ENCODE measurements at places on chromosomes 7 and 10.

- no peak for DNase-seq
Observed at GRCh38 chr7:54591404-54592386, 49.5 kb downstream of the VSTM2A start.

DNA sequence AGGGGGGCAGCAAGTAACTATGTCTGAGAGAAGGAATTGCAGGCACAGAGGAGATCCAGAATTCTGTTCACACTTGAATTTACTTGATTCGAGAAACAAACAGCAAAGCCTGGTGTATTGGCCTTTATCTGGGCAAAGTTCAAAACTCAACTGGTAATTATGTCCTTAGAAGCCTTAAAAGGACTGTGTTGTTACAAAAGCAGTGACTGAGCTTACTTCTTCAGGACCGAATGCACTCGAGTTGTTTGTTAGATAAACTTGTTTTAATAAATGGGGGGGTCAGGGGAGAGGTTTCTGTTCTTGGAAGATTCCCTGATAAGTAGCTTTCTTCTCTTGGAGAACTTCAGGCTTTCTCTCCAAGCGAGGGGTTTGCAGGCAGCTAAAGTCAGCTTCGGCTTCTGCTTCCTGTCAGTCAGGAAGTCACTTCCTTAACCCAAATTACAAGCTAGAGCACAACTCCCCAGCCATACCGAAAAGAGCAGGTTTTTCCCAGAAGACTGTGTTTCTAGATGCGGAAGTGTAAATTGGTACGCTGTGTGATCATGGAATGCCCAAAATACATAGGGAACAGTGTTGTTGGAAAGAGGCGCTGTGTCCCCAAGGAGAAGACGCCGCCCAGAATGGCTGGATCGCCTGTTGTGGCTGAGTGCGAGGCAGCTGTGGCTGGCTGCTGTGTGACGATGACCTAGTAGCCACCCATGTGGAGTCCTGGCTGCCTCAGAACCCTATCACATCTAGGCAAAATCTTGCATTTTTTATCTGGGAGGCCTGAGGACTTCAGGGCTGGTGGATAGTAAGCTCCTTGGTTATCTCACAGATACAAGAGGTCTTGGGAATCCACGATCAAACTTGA is 110.4 kb downstream of the TCF7L2 start:
- DNase-seq: no peak

DNA sequence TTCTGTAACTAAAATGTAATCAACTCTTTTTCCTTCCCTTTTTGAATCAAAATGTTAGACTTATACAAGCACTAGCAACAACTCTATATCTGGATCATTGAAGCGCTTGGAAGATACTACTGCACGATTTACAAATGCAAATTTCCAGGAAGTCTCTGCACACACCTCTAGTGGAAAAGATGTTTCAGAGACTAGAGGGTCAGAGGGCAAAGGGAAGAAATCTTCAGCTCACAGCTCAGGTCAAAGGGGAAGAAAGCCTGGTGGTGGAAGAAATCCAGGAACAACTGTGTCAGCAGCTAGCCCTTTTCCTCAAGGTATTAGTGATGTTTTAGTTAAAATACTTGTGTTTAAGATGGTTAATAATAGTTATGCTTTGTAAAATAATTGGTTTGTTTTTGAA is 136.4 kb downstream of the MLLT10 start:
- no peak for DNase-seq

DNA sequence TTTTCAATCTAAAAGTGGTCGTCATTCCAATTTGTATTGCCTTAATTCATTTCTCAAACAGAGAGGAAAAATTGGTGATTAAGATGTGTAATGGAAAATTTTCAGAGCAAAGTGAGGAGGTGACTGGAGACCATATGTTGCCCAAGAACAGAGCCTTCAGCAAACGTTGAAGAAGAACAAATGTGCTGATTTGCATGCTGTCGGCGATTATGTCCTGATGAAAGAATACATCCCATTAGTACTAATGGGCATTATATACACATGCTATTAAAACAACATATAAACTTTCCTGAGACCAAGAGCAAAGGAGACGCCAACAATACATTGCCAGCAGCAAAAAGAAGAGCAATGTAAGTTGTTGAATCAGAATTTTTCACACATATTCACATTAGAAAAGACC is 100.0 kb upstream of the ARID5B start:
- DNase-seq: no peak

DNA sequence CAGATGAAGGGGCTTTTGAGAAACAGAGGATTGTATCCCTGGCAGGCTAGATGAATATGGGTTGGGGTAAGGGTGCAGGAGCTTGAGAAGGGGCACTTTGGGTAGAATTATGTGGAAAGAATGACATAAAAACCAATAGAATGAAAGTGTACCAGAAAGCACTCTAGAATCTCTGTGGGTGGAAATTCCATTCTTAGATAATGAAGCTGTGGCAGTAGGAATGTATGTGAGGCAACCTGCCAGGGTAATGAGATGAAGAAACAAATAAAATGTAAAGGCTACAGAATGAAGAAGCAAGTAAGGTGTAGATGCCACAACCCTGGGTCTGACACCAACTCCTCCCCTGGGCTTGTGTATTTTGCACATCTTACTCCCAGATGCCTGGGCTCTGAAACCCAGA is 16.8 kb downstream of the NOBOX start:
- DNase-seq: no peak

GRCh38 chr7:34133983-34134782 is 228.8 kb downstream of the BMPER start:
- DNase-seq: peak; percentile 11

- DNase-seq: peak; percentile 2
Observed at GRCh38 chr10:81179805-81180452, 642.2 kb downstream of the SH2D4B start.

DNA sequence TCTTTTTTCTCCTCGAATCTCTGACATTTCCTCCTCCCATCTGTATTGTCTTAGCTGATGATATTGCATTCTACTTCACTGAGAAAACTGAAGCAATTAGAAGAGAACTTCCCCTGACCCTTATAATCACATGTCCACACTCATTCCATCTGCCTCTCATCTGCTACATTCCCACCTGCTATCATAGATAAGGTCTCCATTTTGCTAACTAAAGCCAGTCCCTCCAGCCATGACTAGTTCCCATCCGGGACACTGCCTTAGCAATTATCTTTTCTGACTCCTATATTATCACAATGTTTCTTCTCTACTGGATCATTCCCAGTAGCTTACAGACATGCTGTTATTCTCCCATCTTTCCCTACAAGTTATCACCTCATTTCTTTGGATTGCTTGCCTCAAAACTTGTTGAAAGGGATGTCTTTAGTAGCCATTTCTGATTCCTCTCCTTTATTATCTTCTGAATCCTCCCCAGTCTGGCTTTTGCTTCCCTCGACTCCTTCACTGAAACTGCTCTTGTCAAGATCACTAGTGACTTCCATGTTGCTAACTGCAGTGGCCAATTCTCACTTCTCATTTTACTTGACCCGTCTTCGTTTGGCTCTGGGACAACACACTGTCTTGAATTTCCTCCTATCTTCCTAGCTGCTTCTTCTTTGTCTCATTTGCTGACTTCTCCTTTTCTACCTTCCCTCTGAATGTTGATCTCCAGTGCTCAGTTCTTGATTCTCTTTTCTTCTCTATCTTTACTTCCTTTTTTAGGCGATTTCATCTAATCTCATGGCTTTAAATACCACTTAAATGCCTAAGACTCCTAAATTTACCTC is 35.9 kb downstream of the FZD1 start:
- no peak for DNase-seq

DNA sequence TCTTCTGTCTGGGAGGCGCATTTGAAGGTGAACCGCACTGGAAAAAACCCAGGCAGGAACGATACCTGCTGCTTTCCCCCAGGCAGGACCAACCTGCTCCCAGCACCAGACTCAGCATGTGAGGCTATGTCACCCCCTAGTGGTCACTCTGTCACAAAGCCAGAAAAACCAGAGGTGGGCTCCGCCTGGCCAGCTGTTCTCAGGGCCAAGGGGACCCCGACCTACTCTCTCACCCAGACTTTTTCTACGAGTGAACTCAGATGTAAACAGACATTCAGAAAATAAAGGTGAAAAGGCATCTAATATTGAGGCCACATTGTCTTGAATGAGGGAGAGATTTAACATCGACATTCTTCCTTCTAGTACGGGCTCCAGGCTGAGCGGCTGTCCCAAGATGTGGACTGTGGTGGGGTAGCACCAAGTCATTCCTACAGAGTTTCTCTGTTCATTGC is 117.3 kb downstream of the PRKAG2 start:
- peak; percentile 72 for DNase-seq

GRCh38 chr7:137073571-137074325 is 205.3 kb downstream of the CHRM2 start:
- no peak for DNase-seq

GRCh38 chr7:140914083-140914482 is 10.6 kb downstream of the BRAF start:
- no peak for DNase-seq

GRCh38 chr7:84949067-84949466 is 237.8 kb downstream of the SEMA3D start:
- no peak for DNase-seq

GRCh38 chr10:112296908-112297331 is 13.7 kb downstream of the TECTB start:
- DNase-seq: no peak

DNA sequence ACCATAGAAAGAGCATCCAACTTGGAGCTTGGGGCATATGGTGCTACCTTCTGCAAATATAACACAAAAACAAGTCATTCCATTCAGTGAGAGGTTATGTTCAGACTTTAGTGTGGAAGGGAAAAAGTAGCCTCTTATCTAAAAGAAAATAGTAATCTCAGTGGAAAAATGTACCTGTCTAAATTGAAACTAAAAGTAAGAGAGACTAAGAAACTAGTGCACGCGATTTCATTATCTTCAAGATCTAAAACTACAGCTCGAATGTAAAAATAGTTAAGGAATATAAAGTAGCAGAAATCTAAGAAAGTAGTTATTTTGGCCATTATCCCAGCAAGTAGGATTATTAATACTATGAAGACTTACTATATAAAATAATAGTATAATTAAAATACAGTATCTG is 233.0 kb upstream of the PPP1R3A start:
- no peak for DNase-seq

GRCh38 chr10:34816501-34817002 is 1.5 kb upstream of the PARD3 start:
- DNase-seq: no peak

- no peak for DNase-seq
Observed at GRCh38 chr10:132350391-132350790, 18.4 kb downstream of the LRRC27 start.

DNA sequence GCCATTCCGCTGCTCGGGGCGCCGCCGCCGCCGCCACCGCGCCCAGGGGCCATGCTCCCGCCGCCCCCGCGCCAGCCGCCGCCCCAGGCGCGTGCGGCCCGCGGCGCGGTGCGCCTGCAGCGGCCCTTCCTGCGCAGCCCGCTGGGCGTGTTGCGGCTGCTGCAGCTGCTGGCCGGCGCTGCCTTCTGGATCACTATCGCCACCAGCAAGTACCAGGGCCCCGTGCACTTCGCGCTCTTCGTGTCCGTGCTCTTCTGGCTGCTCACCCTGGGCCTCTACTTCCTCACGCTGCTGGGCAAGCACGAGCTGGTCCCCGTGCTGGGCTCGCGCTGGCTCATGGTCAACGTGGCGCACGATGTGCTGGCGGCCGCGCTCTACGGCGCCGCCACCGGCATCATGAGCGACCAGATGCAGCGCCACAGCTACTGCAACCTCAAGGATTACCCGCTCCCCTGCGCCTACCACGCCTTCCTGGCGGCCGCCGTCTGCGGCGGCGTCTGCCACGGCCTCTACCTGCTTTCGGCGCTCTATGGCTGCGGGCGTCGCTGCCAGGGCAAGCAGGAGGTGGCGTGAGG is 383 bp downstream of the MARVELD1 start:
- peak; percentile 56 for DNase-seq

DNA sequence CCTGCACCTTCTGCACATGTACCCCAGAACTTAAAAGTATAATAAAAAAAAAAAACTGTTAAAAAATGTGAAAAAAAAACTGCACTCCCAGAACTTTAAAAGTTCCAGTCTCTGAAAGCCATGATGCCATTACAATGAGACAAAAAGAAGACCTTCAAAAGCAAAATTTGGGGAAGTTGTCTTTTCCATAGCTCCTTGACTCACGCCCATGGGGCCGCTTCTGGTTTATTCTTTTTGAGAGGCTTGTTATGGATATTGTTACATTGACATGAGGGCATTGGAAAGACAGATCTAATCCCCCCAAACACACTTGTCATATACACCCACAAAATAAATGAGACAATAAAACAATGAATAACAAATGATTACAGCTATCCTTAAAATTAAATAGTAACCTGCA is 798 bp downstream of the BLNK start:
- no peak for DNase-seq

- no peak for DNase-seq
Observed at GRCh38 chr10:96211764-96212163, 59.6 kb downstream of the BLNK start.

DNA sequence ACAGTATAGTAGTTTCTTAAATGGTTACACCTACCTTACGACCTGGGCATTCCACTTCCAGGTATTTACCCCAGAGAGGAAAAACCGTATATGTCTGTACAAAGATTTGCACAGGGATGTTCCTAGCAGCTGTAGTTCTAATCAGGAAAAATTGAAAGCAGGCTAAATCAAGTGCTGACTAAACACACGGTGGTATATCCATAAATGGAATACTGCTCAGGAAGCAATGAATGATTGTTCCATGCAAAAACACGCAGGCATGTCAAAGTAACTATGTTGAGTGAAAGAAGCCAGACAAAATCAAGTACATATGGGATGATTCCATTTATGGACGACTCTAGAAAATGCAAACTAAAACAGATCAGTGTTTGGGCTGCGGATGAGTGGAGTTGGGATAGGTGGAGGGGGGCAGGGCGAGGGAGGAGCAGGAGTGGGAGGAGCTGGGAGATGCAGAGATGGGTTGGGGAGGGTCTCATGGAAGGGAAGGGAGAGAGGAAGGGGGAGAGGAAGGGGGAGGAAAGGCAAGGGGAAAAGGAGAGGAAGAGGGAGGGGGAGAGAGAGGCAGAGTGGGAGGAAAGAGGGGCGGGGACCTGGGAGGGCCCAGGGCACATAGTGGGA is 484 bp upstream of the MSRB2 start:
- DNase-seq: no peak

GRCh38 chr7:100894860-100895700 is 608 bp downstream of the ACHE start:
- DNase-seq: peak; percentile 46

DNA sequence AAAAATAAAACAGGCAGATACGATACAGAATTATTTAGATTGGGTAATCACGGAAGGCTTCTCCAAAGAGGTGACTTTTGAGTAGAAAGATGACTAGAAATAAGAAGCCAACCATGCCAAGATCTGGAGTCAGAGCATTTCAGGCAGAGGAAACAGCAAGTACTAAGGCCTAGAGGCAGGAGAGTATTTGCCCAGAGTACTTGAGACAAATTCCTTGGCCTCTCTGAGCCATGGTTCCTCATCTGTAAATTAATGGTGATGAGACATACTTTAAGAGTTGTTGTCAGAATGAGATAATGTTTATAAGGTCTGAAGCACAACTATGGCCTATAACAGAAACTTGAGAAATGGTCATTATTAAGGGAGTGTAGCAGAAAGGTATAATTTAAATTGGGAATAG is 15.8 kb upstream of the GPR37 start:
- DNase-seq: no peak

DNA sequence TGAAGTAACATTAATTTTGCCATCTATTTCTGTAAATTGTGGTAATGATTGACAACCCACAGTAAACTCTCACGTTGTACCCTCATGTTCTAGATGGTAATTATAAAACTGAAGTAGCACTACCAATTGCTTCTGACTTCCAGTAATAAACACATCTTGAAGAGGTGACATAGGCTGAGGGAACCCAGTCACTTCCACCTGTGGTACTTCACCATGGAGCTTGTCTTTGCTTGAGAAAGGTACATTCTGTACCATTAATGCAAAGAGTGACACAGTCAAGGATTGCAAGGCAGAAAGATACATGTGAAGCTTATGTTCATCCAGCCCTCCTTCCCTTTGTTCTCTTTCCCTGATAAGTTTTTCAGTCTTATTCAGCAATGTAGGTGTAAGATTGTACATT is 11.2 kb downstream of the CAPZA2 start:
- no peak for DNase-seq
